ENCODE measurements at places on chromosomes 7 and 10.

GRCh38 chr7:133778472-133778871 lies 348.7 kb upstream of the LRGUK start:
- DNase-seq, result no peak

DNA sequence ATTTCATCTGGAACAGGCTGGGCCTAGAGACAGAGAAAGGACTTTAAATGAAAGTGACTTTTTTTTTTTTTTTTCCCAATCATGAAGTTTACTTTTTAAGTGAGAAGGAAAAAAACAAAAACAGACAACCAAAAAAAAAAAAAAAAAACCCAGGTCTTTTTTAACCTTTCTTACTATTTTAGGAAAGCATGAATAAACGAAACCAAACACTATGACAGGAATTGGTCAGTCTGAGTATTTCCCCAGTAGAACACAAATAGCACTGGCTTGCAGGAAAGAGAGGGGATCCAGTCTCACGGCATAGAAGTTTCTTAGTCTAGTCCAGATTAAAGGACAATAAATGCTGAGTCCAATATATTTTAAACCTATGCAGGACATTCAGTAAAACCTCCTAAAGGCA lies 180.5 kb upstream of the CCDC6 start:
- DNase-seq, result no peak

DNA sequence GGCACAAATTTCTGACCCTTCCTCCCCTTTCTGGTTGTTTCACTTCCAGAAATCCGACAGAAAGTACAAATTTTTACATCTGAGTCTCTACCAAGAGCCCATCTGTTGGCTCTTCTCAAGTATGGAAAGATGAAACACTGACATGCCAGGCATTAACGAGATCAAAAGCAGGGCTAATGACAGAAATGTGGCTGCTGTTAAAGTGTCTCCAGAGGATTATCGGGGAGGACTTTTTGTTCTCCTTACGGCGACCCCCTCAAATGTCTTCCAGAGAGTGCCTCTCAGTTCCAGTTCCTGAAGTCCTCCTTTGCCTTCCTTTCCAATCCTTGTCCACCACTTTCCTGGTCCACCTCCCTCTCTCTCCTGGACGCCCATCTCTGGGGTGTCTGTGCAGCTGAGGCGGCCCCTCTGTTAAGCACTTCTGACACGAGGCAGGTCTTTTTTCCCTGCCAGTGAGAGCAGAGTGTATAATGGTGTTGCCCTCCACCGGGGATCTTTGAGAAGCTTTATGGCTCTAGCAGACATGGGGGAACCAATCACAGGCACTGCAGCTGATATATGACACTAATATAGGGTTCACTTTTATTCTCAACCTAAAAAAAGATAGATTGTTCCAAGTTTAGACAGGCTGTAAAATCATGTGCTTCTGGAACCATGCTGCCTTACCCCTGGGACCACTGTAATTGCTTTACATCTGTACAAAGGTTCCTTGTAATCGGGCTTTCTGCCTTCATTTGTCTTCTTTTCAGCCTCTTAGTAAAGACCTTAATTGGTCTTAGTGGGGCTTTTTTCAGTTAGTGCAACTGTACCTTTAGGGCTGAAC lies 757.1 kb downstream of the AUTS2 start:
- no peak for DNase-seq

- no peak for DNase-seq
These were observed 4.6 kb downstream of the VWA2 start for GRCh38 chr10:114243661-114244060.

DNA sequence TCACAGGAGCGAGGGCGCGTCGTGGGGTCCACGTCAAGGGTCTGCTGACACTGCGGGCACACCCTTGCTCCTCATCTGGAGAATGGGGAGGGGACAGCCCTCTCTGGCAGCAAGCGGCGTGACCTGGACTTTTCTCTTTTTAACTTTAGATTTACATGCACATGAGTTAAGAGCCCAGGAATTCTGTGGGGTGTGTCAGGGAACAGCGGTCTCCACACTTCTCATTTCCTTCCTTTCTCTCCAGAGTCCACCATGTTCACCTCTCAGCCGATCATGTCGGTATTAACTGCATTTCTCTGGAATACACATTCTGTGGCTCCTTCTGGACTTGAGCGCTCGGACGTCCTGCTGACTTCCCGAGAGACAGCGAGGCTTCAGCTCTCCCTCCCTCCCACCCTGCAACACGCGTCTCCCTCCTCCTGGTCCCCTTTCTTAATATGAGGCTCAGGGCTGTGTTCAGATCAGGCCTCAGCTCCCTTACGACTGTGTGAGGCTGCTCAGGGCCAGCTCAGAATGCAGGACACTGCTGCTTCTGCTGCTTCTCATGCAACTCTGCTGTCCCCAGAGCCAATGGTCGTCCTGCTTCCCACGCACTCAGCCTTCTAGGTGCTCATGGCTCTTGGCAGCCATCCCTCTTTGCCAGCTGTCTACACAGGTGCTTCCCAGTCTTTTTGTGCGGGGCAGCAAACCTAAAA lies 261.3 kb downstream of the ELFN1 start:
- DNase-seq, result no peak

- no peak for DNase-seq
These were observed 42.0 kb downstream of the CCDC6 start for GRCh38 chr10:59864141-59864962.
